ENCODE measurements at places on chromosomes 6 and 20.

- no peak for ATAC-seq
Measured at GRCh38 chr6:10215326-10216110, 199.4 kb downstream of the TFAP2A start.

DNA sequence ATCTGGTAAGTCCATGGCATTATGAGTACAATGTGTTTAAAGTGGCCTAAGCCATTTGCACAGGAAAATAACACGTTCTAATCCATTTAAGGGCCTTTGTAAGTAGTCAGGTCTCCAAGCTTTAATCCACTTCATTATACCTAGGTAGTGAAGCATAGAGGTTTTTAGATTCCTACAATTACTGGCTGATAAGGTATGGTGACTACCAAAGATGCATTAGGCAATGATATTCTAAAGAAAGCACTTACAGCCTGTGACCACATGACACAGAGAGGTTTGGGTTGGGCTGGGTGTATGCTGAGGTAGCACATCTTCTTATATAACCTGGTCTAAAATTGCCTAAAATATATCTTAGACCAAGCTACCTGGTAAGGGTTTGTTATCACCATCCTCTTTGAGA lies 504.4 kb downstream of the TFAP2B start:
- no peak for ATAC-seq

DNA sequence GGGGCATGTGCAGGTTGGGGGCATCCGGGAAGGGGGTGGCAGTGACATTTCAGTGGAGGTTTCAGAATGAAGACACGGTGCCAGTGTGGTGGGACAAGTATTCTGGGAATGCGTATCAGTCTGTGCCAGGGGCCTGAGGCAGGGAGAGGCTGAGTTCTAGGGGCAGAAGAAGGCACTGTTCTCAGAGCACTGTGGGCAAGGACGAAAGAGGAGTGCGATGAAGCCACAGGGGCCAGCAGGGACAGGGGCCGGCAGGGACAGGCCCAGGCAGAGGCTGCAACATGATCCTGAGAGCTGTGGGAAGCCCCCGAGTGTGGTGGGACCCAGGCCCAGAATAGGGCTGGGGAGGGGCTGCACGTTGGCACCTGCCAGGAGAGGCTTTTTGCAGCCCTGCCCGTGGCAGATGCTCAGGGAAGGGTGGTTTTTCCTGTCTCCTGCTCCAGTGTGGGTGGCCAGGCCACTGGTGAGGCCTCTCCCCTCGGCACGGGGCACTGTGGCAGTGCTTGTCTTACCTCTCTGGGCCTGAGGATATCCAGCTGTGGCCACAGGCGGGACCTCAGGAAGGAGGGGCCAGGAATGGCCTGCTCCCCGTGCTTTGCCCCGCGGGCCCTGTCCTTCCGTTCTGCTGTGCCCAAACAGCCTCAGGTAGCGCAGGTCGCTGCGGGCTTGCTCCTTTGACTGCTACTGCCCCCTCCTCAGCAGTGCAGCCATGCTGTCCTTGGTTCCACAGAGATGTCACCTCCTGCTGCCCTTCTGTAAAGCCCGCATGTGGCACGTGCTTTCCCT lies 10.0 kb downstream of the ENTPD6 start:
- ATAC-seq, result no peak

DNA sequence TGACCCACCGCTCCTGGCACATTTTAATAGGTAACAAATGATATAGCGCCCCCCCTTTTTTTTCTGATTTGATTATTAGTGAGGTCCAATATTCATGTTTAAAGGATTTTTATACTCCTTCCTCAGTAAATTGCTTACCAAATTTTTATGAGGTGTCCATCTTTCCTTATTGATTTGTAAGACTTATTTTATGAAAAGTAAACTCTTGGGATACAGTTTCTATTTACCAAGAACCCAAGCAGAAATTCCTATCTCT lies 25.1 kb downstream of the TRIM27 start:
- ATAC-seq, result no peak

DNA sequence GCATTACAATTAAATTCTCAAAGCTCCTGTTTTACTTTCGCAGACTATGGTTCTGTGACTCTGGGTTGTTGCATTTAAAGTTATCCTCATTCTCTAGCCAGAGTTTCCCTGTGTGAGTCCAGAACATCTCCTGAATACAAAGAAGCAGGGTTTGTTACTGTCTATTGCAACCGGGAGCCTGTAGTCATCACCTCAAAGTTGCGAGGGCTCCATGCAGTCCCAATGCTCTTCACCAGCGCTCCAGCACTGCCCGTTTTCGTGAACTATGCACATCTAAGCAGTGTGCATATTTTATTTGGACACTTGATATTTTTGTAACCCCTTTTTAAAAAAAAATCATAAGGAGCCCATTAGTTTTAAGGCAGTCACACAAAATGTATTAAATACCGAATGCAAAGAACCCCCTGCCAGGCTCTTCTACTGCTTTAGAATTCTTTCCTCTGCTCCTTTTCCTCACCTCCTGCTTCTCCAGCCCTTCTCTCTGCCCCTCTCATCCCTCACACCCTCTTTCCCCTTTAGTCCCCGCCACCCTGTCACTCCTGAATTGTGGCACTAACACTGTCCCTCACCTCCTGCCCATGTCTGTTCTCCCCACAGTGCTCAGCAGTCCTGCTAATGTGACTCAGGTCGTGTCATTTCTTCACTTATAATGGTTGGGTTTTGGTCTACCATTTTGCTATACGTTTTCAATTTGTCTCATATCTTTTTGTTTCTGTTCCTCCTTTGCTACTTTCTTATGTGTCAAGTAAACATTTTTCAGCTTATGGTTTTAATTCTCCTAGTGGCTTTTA lies 1.1 kb upstream of the HLA-C start:
- peak; percentile 56 for ATAC-seq

DNA sequence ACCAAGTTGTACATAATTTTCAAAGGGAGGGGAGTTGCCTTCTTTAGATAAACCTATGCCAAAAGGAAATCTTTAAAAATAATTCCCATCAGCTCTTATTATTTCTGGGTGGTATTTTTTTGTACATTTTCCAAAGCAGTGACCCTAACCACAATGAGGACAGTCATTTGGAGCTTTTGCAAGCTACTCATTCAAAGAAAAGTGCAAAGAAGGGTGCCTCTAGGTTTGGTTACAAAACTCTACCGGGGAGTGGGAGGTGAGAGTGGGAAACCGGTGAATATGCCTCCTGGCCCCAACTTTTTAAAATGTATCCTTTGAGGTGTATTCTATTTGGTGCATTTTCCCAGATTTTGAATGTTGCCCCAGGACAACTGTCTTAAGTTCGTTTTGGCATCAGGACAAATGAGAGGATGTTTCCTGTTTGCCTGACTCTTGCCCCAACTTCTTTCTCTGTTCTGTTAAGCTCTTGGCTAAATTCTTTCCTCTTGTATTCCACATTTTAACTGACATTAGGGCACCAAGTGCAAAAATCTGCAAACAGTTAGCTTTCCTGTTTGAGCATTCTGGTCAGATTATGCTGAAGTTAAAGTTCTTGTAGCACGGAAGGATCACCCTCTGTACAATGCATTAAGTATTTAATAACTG lies 78.9 kb downstream of the SLX4IP start:
- ATAC-seq, result peak; percentile 25

- no peak for ATAC-seq
Measured at GRCh38 chr6:31701666-31702404, 1.3 kb downstream of the ABHD16A start.

- no peak for ATAC-seq
Measured at GRCh38 chr6:169893624-169894023, 142.2 kb downstream of the ERMARD start.

DNA sequence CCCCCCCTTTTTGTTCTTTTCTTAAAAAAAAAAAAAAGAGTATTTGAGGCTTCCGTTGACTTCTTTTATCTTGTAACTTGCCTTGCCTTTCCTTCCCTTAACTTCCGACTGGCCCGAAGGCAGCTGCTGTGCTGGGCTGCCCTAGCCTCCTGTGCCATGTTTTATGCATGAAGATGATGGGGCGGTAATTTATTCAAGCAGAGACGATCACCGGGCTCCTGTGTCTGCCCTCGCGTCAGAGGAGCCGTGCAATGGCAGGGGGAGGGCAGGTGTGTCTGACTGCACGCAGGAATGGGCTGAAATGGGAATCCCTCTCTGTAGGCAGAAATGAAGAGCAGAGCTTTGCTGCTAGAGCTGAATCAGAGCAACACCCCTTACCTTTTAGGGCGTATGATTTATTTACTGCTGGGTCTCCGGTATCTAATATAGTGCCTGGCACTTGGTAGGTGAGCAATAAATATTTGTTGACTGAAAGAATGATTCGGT lies 106.3 kb upstream of the RIPOR2 start:
- ATAC-seq, result peak; percentile 74

DNA sequence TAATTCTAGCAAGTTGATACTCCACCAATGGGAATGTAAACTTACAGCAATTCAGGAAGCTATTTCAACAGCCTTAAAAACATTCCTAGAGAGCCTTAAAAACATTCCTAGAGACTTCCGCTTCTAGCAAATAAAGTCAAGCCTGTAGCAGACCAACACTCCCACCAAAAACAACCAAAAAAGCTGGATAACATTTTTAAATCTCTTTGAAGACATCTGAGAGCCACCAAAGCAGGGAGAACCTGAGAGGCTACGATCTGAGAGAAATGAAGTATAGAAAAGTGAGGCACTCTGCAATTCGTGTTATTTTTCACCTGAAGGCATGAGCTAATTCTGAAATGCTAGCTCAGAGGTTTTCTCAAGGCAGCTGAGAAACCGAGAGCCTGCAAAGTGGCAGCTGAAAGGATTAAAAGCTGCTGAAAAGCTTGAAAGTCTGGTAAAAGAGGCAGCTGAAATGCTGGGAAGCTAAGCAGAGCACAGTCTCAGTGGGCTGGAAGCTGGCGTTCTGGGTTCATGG lies 20.9 kb downstream of the GPR63 start:
- ATAC-seq, result no peak

DNA sequence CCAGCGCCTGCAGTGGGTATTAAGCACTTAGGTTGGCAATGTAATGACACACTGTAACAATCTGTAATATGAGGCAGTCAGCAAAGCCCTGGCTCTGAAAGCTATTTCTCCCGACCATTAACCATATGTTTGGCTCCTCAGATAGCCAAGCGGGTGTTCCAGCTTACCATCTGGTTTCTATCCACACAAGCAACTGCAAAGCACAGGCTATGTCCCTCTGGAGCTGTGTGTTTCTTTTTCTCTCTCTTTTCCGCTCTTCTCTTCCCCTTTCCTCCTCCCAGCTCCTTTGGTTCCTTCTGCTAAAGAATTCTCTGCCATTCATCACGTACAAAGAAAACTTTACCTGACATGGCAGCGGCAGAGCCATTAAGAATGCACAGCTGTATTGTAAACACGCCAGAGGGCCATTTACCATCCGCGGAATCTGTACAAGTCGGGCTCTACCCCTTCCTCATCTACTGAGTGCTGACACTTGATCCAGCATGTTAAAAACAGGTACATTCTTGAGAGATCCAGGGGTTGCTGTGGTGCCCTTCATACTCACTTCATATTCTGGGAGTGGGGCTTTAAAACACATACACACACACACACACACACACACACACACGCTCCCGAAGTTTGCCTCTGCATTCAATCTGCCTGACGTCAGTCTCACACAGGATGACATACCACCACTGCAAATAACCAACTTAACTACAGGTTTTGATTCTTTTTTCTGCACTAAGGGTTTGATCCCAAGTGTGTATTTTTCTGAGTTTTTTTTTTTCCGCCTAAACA lies 77.2 kb downstream of the BACH2 start:
- ATAC-seq, result no peak

- peak; percentile 33 for ATAC-seq
Measured at GRCh38 chr20:1437235-1437904, 29.3 kb downstream of the NSFL1C start.

- ATAC-seq, result no peak
Measured at GRCh38 chr6:133456944-133457343, 215.8 kb downstream of the EYA4 start.

- no peak for ATAC-seq
Measured at GRCh38 chr6:41269166-41269565, 17.3 kb downstream of the TREM1 start.

GRCh38 chr6:16748025-16748319 lies 13.3 kb downstream of the ATXN1 start:
- ATAC-seq, result no peak

- no peak for ATAC-seq
Measured at GRCh38 chr20:46743088-46743487, 33.6 kb downstream of the SLC2A10 start.

- no peak for ATAC-seq
Measured at GRCh38 chr6:161372422-161372793, 98.5 kb upstream of the AGPAT4 start.

DNA sequence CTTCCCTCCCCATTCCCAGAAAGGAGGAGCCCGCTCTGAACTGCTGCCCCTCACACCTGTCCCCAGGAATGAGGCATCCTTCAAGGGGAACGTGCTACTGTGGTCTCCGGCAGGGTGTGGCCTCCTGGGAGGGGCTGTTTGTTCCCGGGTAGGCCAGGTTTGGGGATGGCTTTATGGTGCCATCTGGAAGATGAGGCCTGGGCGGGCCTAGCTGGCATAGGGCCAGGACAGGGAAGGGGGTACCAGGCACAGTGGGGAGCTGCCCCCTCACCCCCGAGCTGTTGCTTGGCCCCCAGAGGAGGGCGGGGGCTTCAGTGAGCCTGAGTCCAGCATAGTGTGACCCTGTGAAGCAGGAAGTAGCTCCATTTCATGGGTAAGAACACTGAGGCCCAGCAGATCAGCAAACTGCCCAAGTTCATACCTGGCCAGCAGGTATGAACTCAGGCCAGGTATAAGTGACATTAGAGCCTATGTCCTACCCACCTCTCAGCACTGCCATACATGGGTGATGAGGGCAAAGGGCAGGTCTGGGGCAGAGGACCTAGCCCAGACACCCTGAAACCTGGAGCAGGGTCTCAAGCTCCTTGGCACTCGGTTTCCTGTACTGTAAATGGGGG lies 17.5 kb upstream of the SPDEF start:
- no peak for ATAC-seq

DNA sequence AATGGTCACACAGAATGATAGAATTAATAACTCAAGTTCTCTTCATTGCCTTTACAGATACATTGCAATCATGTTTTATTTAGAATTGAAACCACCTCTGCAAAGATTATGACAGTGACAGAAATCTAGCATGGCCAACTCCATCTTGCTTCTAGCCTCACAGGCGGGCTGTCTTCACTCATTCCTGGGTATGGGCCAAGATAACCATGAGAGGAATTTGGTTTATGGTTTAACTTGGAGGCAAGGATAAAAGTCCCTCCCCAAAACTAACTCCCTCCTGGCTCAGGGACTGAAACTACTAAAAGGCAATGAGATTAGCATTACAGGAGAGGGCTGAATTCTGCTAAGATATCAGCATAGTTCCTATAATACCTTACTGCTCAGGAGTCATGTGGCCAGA lies 95.2 kb upstream of the CST7 start:
- no peak for ATAC-seq

DNA sequence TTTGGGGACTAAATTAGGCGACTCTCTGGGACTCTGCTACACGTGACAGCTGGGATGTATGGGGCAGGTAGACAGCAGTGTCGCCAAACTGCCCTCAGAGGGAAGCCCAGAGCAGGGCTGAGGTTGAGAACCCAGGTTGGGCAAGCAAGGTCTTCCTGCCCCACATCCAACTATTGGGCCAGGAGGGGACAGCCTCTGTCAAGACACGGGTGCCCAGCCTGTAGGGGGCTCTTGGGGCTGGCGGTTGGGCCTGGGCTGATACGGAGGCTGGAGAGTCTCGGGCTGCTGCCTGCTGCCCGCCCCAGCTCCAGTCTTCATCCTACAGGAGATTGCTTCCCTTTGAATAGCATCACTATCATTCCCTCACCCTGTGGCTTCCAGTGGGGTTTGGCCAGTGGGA lies 33.3 kb downstream of the CPNE5 start:
- no peak for ATAC-seq

GRCh38 chr20:2353231-2353630 lies 27.5 kb upstream of the TGM6 start:
- no peak for ATAC-seq

- ATAC-seq, result no peak
Measured at GRCh38 chr20:49850463-49851230, 38.0 kb downstream of the SLC9A8 start.

GRCh38 chr6:68473433-68474210 lies 161.5 kb upstream of the ADGRB3 start:
- no peak for ATAC-seq

Measured in activated T-helper 17 cell treated with anti-CD3 and anti-CD28 coated beads, Interleukin-2, amount 50 U/mL, for 72 hours (primary cell).